ENCODE measurements at places on chromosomes 13 and 19.
A peak's percentile ranks its signal among the peaks of the same experiment; 100 is the strongest.

DNA sequence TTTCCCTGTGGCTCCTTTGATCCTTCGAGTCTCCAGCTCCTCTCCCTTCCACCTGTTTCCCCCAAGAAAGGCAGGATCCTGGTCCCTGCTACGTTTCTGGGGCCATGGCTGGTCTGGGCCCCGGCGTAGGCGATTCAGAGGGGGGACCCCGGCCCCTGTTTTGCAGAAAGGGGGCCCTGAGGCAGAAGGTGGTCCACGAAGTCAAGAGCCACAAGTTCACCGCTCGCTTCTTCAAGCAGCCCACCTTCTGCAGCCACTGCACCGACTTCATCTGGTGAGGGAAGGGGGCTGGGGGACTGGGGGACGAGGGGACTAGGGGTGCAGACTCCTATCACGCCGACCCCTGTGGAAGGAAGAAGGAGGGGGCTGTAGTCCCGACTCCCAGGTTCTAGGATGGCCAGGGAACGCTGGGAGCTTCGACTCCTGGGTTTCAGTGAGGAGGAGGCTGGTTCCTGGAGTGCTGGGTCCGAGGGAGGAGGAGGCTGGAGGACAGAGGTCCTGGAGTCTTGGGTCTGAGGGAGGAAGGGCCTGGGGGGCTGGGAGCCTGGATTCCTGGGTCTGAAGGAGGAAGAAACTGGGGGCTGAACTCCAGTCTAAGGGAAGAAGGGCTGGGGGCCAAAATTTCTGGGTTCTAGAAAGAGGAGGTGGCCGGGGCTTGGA lies 524 bp downstream of the PRKCG start:
- DNase-seq: no peak

DNA sequence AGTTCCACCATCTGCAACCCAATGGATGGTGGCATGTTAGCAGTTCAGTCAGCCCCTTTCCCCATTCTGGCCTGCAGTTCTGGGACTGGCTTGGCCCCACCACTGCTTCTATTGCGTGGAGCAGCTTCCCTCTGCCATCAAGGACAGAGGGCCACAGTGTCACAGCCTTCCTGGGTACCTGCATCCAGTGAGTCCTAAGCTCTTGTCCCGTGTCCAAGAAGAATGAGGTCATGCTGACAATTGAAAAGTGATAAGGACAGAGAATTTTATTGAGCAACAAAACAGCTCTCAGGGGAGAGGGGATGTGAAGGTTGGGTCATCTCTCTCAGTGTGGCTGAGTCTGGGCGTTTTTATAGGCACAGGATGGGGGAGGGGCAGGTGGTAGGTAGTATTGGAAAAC lies 33.5 kb upstream of the SIN3B start:
- no peak for DNase-seq

- DNase-seq: no peak
Observed at GRCh38 chr19:45045671-45046353, 7.0 kb downstream of the CLASRP start.

DNA sequence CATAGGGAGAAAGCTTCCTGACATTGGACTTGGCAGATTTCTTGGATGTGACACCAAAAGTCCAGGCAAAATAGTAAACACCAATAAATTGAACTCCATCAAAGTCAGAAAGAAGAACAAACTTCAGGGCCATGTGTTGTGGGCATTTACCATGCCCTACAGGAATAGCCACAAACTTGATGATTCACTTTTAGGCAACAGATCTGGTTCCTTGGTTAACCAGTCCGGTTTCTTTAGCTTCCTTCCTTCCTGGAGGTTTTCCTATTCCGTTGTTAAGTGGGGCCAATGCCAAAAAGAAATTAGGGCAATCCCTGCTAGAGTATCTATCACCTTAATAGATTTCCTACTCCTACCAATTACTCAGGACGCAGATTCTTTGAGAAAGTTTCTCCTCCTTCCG lies 25.2 kb downstream of the IGFL1 start:
- DNase-seq: no peak

DNA sequence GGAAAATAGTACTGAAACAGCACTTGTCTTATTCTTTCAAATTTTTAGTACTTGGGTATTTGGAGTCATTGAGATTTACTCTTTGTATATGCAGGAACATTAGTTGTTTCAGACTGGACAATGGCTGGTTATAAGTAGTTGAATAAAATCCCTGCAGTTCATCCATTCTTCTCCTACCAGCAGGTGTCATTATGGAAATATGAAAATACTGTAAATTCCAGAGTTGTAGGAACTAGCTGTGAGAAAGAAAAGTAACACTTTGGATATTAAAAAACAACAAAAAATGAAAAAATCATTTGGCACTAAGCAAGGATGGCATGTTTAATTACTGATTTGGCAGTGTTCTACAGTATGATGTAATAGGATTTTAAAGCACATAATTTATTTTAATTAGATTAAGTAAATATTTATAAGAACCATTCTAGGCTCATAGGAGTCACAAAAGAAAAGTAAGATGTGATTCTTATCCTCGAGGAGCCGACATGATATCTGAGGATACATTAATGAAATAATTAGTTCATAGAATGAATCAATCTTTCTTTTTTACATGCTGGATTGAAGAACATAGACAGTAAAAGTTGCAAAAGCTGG lies 155.3 kb downstream of the KCNRG start:
- DNase-seq: no peak

GRCh38 chr13:73307481-73307880 lies 248.7 kb downstream of the KLF5 start:
- DNase-seq: no peak

GRCh38 chr19:10762656-10763055 lies 44.8 kb downstream of the DNM2 start:
- peak; percentile 17 for DNase-seq

DNA sequence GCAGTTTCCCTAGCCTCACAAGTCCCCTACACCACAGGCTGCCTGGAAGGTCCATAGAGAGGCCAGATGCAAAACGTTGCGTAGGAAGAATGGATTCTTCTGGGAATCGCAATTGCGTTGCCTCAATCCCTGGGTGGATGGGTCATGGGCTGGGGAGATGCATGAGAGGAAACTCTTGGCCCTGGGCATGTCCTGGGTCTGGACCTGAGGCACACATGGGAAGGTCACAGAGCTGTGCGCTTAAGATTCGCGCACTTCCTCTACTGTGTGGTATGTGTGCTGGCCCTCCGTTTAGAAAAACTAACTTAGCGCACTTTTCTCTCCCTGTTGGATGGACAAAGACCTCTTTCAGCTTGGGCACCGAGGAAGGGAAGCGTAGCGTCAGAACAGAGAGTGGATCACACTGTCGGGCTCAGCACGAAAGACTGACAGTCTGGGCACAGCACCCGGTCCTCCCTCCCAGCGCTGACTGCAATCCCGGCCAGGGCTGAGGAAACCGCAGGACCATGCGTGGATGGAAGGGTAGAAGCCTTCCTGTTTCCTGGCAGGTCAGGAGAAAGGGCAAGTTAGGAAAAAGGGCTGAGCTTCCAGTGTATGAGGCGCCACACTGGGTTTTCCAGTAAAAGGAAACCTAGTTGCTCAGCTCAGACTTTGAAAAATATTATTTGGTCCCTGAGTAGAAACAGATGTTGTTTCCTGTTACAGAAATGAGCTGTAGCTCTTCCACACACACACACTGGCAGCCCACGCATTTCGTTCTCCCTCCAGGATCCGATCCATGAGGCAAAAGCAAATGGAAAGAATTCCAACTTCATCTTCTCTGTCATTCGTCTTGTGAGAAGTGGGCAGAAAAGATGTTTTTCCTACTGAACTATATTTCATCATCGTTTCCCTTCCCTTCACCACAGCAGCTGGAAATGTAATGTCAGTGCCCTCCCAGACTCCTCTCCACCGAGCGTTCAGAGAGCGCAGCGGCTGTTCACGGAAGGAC lies 86.0 kb downstream of the ING1 start:
- DNase-seq: no peak

- DNase-seq: no peak
Observed at GRCh38 chr13:113730258-113730691, 28.8 kb upstream of the TMEM255B start.

DNA sequence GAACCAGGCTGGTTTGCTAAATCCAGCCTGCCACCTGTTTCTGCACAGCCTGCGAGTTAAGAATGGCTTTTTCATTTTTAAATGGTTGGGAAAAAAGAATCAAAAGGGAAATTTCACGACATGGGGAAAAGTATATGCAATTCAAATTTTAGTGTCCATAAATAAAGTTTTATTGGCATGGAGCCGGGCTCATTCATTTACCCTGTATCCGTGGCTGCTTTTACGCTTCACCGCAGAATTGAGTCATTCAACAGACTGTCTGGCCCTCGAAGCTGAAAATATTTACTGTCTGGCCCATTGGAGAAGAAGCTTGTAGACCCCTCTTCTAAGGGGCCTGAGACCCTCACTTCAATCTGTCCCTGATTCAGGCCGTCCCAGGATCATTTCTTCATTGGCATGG lies 26.1 kb downstream of the IER2 start:
- DNase-seq: no peak

- no peak for DNase-seq
Observed at GRCh38 chr19:33054623-33055022, 10.1 kb downstream of the RHPN2 start.

DNA sequence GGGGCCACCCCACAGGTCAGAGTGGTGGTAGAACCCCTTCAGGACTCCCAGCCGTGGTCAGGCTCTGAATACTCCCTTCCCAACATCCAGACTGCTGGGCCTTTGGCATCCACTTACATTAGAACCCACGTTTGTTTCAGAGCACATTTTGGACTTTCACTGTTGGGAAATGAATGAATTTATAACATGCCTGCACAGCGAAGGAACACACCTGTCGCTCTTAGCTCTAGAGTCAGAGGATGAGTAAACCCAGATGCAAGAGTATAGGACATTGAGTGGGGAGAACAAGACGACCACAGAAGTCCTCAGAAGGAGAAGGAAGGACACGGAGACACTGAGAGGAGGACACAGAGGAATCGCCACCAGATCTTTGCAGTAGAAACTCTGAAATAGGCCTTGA lies 30.9 kb downstream of the SHISA2 start:
- DNase-seq: no peak

DNA sequence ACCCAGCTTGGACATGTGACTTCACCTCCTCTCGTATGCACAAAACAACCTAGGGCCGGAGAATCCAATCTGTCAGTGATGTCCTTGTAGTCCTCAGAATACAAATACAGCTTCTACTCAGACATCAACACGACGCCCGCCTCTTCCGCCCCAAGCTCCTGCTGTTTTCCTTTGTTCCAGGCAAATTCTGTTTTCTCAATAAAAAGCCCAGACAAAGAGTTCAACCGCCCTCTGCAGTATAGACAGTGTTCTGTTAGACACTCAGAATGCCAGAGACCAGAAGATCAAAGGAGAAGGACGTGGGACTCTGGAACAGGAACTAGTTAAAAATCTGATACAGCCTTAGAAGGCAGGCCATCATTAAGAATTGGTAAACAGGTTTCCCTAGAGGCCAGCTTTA lies 42.0 kb upstream of the GGACT start:
- no peak for DNase-seq

DNA sequence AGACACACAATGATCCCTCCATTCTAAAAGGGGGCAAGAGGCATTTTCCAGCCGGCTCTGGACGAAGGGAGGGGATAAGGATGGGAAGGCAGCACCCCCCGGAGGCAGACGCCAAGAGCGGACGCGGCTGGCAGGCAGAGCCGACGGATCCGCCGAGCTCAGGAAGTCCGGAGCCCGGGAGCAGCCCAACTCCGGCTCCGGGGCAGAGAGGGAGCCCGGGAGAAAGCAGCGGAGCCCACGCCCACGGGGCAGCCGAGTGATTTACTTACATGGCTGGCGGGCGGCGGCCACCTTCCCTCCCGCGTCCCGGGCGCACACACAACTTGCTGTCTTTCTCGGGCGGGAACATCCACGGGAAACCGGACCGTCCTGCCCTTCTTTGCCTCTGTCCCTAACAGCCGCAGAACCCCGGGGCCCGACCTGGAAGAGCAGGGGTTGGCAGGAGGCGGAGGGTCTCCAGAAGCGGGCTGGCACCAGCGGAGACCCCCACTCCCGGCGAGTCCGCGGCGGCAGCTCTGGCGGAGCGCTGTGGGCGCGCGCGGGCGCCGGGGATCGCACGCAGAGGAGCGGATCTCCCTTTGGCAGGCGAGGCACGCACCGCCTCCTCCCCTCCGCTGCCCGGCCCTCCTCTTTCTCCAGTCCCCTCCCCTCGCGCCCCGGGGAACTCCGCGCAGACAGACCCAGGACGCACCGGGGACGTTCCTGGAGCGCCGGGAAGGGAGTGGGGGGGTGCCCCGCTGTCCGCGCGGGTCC lies at the start of gene LHFPL6:
LHFPL6 (minus strand) TSS at position 580 of the 753 bp plus-strand sequence.
- peak; percentile 27 for DNase-seq

DNA sequence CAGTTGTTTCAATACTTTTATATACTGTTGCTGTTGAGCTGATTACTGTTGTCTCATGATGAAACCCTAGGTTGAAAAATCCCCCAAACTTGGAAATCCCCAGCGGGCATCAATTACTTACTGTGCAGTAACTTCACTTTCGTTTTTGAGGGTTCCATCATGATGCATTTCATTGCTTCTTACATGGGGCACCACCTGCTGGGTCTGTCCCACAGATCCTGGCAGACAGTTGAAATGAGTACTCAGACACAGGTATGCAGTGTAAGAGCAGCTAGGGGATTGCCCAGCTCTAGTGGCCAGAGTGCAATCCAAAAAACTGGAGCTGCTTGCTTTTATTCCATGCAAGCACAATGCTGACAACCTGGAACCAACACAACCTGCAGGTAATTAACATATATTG lies 132.5 kb upstream of the ZNF91 start:
- DNase-seq: no peak

DNA sequence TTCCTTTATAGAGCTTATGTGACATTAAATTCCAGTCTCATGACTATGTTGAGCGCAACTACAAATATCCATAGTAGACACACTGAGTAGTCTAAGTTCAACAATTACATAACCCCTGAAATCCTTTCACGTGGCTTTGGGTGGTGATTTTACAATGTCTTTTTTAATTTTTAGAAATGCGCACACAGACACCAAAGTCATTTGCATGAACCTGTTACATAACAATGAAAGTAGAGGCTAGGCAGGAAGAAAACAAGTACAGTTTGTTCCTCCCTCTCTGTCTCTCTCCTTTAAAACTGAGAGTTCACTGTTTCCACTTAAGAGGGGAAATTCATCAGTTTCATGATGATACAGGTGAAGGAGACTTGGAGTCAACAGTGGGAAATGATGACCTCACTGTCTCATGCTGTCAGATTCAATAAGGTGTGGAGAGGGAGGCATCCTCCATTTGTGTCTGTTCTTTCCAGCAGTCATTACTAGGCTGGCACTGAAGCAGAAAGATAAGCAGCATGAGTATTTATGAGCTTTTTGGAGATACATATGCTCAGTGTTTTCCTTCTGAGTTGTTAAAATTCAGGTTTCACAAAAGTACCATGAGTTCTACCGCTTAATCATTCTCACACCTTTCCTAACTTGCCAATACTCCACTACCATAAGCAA lies 201.8 kb downstream of the LHFPL6 start:
- no peak for DNase-seq

GRCh38 chr13:44015811-44016210 lies 136.1 kb downstream of the LACC1 start:
- DNase-seq: no peak

GRCh38 chr19:29663861-29664752 lies 1.2 kb upstream of the PLEKHF1 start:
- DNase-seq: no peak

DNA sequence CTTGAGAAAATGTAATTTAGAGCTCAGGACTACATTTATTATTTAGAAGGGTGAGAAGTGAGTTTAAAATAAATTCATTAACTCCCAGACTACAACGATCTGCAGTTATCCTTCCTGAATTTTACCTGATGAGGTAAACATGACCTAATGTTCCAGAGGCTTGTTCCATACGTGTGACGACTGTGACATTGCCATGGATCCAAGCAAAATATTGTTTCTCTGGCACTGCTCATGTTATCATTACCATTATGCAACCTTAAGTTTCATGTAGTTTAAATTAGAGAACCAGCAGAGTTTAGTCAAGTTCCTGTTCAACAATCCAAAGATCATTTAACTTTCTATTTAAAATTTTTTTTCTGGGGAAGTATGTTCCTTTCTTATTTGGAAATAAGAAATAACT lies 279.6 kb downstream of the KLF5 start:
- no peak for DNase-seq

Data from CD4-positive, alpha-beta T cell treated with Interferon gamma for 1 hour (primary cell).